ENCODE measurements at places on chromosomes 4 and X. TPM values are rescaled to one million over a fixed set of nuclear protein-coding genes. Genes with fewer than 3 reads are reported as not detected.

The RXFP1 gene
- not detected for total RNA-seq

The CXCL6 gene
- not detected for total RNA-seq

The HTN3 gene
- not detected for total RNA-seq

The DCAF12L2 gene
- 0.17 TPM for total RNA-seq

The SLC10A6 gene
- not detected for total RNA-seq

The RHOXF2B gene
- not detected for total RNA-seq

The PARM1 gene
- 0.61 TPM for total RNA-seq

The MTMR8 gene
- 0.45 TPM for total RNA-seq

The TSPAN5 gene
- 20.4 TPM for total RNA-seq

The CABS1 gene
- not detected for total RNA-seq

The MAGEE1 gene
- 4.6 TPM for total RNA-seq

The BMPR1B gene
- total RNA-seq: 7.9 TPM

The ETDB gene
- total RNA-seq: not detected
